ENCODE measurements at places on chromosomes 6 and 20. TPM values are rescaled to one million over a fixed set of nuclear protein-coding genes. Genes with fewer than 3 reads are reported as not detected.

The ETV7 gene
- 0.78 TPM for total RNA-seq

DNA sequence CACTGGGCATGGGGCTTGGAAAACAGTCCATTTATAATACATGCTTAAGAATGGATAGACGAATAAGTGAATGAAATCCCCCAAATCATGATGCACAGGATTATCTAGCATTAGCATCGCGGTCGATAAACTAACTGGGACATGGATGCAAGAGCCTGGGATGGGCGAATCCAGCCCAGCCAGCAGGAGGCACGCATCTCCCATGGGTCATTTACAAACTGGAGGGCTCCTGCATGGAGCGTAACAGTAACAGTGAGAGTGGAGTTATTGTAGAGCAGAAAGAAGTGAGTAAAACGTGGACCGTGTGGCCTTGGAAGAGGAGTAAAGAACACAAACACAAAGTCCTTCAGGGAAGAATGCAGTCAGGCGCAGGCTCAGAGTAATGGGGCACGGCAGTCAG, 136.5 kb downstream of the AGPAT4 start:
- H3K27ac ChIP-seq: no peak overlapping the region
- no peaks in the 10 kb centered on the region for H3K4me1 ChIP-seq
- H3K4me3 ChIP-seq: no peak overlapping the region
- DNase-seq: no peak
- no peaks in the 10 kb centered on the region for H3K27me3 ChIP-seq
- H3K36me3 ChIP-seq: no peaks in the 10 kb centered on the region

DNA sequence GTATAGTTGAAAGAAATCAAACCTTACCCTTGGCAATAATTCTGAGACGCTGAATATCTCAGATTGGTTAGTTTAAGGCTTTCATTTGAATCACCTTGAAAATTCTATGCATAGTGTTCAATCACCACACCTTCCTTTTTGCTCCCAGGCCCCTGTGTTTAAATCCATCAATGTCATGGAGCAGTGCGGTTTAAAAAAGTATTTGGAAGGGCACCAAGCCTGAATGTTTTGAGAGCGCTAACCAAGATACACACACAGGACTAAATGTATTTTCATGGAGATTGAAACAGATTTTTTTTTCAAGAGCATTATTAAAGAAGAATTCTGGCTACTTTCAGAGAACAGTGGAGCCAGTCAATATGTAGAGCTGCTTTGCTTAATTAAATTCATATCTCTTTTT, 195.7 kb downstream of the CENPW start:
- no peak for DNase-seq
- H3K4me3 ChIP-seq: no peak overlapping the region

- peak overlapping the region; percentile 92 for H3K4me3 ChIP-seq
- DNase-seq: peak; percentile 74
- H3K27ac ChIP-seq: peak overlapping the region; percentile 98
- no peaks in the 10 kb centered on the region for H3K27me3 ChIP-seq
Observed at GRCh38 chr20:59159493-59160376, 3.9 kb upstream of the ZNF831 start.

DNA sequence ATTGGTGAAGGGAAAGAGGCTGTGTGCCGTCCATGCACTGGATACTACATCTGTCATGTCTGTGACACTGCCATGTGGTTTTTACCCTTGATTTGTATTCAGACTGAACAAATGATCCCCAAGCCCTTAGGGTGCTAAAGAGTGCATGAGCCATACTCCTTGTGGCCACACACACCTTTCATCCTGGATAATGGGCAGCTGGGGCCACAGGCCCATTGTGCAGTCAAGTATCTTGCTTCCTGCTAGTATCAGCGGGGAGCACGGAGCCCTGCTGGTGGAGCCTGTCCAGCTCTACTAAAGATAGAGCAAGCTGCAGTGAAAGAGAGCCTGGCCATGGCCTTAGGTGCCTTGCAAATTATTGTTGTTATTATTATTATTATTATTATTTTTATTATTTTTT, 75.1 kb downstream of the SLX4IP start:
- no peak overlapping the region for H3K4me3 ChIP-seq
- no peak for DNase-seq
- H3K36me3 ChIP-seq: no peaks in the 10 kb centered on the region
- H3K27me3 ChIP-seq: no peaks in the 10 kb centered on the region

GRCh38 chr6:114377881-114378280, 35.1 kb upstream of the HS3ST5 start:
- no peak overlapping the region for H3K4me3 ChIP-seq
- no peak for DNase-seq
- no peaks in the 10 kb centered on the region for H3K36me3 ChIP-seq
- H3K27ac ChIP-seq: no peak overlapping the region
- H3K4me1 ChIP-seq: no peaks in the 10 kb centered on the region

Data from CD8-positive, alpha-beta memory T cell (primary cell).